Fibroblast of the conjunctiva (primary cell): ENCODE measurements at places on chromosomes 6 and 20.
A peak's percentile ranks its signal among the peaks of the same experiment; 100 is the strongest.

DNA sequence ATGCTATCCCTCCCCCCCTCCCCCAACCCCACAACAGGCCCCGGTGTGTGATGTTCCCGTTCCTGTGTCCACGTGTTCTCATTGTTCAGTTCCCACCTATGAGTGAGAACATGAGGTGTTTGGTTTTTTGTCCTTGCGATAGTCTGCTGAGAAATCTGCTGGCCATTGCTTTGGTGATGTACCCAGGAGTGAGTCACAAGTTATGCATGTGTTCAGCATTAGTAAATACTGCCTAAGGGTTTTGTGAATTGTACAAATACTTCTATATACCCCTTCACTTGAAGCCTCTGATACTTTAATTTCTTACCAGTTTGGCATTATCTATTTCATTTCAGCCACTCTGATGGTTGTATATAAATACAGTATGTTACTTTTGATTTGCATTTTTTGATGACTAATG, 711.3 kb upstream of the GJE1 start:
- DNase-seq, result peak; percentile 65

GRCh38 chr20:40805592-40805991, 116.6 kb upstream of the MAFB start:
- DNase-seq, result no peak

GRCh38 chr6:86477500-86478148, 459.7 kb upstream of the HTR1E start:
- DNase-seq, result no peak

DNA sequence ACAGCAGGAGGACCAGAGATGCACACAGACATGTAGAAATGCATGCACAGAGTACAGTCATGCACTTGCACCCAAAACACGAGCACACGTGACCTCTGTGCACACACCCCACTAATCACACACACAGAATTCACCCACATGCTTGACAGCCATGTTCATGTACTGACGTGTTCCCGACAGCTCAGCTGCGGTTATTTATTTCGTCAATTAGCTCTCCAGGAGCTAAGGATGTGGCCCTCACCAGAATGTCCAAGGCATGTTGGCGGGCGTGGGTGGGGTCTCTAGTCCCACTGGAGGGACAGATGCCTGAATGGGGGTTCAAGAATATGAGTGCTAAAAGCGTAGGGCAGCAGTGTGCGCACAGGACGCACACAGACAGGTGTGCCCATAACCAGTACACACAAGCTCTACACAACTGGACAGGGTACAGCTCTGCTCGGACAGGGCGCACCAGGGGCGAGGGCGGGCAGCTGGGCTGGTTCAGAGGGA, 571 bp upstream of the PRPF6 start:
- DNase-seq, result no peak

DNA sequence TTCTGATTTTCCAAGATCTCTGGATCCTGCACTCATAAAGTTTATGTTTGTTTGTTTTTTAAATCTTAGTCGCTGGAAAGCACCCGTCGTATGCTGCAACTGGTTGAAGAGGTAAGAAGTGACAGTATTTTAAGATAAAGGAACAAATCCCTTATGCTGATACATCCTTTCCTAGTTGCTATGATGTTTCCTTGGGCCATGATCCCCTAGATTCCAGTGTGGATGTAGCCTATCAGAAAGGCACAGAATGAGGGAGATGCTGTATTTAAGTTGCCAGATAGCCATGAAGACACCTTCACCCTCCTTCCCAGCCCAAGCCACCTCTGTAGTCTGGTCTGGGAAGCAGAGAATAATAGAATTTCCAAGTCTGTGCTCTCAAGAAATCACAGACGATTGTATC, 59.0 kb downstream of the SNAP25 start:
- no peak for DNase-seq

DNA sequence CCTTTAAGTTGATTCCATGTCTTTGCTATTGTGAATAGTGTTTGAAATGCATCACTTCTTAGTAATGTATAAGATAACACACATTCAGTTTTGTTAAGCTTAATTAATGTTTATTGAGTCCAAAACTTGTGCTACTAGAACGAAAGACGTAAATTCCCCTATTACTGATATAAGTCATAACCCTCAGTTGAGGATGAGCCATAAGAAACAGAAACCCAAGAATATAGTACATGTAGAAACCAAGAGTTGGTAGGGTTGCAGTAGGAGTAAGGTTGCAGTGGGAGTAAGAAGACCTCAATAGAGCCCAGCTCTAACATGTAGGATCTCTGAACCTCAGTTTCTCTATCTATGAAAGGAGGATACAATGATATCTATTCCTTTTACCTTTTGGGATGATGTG, 19.3 kb downstream of the CITED2 start:
- DNase-seq, result no peak

- no peak for DNase-seq
Observed at GRCh38 chr6:7475081-7475480, 66.4 kb upstream of the DSP start.

DNA sequence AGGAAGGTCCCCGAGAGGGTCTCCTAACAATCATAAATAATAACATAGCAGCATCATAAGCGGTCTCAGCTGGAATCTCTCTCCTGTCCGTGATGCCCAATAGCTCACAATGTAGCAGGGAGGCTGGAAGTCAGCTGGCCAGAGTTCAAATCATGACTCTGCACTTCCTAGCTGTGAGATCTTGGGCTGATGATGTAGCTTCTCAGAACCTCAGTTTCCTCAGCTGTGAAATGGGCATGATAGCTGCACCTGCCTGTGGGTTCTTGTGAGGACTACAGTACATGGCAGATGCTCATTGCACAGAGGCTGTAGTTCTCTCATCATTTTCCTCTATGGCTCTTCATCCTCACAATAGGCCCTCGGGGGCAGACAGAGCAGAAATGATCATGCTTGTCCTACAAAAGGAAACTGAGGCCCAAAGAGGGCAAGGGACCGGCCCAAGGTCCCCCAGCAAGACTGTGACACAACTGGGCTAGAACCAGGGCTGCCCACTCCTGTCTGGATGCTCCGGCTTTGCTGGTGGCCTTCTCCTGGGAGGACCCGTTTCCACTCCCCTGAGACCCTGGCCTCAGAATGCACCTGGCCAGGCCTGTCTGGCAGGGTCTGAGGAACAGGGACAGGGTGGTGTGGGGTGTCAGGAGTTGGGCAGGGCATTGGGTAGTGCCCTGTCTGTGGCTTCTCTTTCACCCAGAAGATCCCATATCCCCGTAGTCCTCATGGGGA, 17.7 kb downstream of the SLC12A5 start:
- DNase-seq, result no peak

- DNase-seq, result no peak
Observed at GRCh38 chr6:149503276-149503675, 18.5 kb upstream of the ZC3H12D start.

DNA sequence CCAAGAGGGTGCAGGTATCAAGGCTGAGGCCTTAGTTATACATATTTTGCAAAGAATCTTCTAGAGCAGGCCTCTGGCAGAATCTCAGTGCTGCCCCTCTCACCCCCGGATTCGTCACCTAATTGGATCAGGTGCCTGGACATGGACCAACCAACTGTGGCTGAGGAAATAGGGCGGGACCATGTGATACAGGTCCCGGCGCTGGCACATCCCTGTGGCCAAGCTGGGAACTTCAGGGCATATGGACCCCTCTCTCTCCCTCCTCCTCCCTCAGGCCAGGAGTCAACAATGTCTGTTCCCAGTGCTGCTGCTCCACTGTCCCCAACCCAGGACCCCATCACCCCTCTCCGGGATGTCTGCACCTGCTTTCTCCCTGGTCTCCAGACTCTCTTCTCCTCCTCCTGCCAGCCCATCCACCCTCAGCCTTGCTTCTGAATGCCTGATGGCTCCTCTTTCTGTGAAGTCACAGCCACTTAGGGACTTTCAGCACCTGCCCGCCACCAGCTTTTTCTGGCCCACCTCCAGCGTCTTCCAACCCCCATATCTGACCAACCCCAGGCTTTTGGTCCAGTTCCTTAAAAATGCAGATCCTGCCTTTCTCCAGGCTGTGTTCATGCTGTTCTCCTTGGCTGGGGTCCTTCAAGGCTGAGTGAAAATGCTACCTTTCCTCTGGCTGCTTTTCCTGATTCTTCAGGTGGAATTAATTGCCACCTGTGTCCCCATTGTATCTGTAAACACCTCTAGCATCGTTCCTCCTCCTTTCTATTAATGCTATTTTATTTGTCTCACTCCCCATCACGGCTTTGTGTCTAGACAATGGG, 19.0 kb upstream of the MLN start:
- DNase-seq, result no peak

GRCh38 chr20:61925555-61926252, 140.0 kb downstream of the TAF4 start:
- DNase-seq, result no peak

DNA sequence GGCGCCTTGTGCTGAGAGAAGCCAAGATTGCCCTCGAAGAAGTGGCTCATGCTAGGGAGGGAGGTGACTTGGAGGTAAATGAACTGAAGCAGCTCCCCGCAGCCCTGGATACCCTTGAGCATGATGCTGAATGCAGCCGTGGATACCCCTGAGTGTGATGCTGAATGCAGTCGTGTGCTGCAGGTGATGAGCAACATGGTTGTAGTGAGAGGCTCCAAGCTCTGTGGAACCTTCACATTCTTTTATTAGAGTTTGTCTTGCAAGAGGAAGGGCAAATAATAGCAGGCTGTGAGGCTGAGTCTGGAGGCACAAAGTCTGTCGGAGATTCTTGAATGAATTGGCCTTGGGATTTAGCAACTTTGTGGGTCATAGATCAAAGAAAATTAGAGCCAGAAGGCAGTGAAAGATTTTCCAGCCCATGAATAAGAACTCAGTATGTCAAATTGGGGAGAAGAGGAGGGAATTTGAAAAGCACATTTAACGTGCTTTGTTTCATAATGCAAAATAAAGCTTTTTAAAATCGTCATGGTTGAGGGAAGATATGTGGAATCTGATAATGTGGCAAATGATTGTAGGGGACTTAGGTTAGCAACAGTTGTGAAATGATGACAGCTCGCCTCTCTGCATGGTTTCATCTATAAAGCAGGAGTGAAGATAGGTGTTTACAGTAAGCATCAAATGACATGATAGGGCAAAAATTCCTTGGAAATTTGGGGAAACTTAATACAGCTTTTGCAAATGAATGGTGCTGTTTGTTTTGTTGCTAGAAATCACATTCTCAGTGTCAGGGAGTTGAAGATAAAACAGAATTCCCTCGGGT, 120.1 kb upstream of the TIAM2 start:
- no peak for DNase-seq

- no peak for DNase-seq
Observed at GRCh38 chr6:56363796-56364430, 116.5 kb upstream of the COL21A1 start.

- no peak for DNase-seq
Observed at GRCh38 chr6:167704396-167704901, 122.3 kb upstream of the AFDN start.

- DNase-seq, result no peak
Observed at GRCh38 chr6:50333696-50334095, 284.0 kb upstream of the DEFB112 start.

DNA sequence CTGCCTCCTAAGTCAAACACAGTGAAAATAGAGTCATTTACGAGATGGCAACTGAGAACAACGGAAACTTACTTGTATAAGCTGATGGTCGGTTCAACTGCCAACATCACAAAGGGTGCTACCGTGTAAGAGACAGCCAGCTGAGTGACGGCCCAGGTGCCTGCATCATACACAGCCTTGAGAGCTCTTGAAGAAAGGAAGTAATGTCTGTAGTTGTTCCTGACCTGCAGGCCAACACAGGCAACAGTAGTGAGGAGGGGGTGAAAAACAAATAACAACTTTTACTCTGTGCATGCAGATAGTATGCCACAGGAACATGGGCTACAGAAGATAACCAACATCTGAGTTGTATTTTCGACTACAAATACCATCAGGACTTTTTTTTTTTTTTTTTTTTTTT, 102.7 kb downstream of the MBOAT1 start:
- DNase-seq, result no peak

- no peak for DNase-seq
Observed at GRCh38 chr20:3209946-3210317, 634 bp downstream of the ITPA start.

GRCh38 chr6:159052720-159053119, 7.9 kb upstream of the TAGAP start:
- no peak for DNase-seq

GRCh38 chr6:92110403-92110802, 1309.0 kb downstream of the EPHA7 start:
- no peak for DNase-seq

DNA sequence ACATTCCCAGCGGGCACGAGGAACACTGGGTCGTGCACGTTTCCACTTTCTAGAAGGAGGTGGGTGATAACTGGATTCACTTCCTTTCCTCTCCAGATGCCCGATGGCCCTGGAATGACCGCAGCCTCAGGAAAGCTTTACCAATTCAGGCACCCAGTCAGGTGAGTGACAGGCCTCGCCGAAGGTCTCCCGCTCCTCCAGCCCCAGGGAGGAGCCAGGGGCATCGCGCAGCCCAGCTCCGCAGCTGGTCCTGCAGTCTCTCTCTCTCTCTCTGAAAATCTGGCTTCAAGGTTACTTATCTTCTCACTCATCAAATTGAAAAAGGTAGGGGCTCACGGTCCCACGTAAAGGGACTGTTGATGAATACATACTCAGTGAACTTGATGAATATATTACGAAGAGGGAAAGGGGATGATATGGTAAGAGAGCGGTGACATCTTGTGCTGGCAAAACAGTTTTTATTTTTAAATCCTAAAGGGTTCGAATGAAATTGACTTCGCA, 891 bp downstream of the RIPPLY2 start:
- no peak for DNase-seq

DNA sequence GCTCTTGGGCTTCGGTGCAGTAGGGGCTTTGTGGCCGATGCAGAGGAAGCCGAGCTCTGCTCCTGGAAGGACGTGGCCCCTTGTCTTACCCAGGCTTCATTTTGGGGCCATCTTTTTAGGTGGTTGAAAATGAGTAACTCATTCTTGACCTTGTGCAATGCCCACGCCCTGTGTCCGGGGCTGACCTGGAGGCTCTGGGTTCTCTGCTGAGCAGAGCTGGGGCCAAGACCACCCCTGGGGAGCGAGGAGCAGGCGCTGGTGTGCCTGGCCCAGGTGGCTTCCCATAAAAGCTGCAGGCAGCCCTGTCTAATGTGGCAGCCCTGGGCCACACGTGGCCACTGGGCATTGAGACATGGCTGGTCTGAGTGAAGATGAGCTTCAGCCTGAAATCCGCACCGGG, 25.7 kb downstream of the NTSR1 start:
- no peak for DNase-seq
